ENCODE measurements at places on chromosomes 5 and 9.

- peak; percentile 61 for DNase-seq
These were observed 125.1 kb upstream of the KLF9 start for GRCh38 chr9:70539526-70539925.

- no peak for DNase-seq
These were observed 243.9 kb downstream of the TLE1 start for GRCh38 chr9:81445331-81445921.

DNA sequence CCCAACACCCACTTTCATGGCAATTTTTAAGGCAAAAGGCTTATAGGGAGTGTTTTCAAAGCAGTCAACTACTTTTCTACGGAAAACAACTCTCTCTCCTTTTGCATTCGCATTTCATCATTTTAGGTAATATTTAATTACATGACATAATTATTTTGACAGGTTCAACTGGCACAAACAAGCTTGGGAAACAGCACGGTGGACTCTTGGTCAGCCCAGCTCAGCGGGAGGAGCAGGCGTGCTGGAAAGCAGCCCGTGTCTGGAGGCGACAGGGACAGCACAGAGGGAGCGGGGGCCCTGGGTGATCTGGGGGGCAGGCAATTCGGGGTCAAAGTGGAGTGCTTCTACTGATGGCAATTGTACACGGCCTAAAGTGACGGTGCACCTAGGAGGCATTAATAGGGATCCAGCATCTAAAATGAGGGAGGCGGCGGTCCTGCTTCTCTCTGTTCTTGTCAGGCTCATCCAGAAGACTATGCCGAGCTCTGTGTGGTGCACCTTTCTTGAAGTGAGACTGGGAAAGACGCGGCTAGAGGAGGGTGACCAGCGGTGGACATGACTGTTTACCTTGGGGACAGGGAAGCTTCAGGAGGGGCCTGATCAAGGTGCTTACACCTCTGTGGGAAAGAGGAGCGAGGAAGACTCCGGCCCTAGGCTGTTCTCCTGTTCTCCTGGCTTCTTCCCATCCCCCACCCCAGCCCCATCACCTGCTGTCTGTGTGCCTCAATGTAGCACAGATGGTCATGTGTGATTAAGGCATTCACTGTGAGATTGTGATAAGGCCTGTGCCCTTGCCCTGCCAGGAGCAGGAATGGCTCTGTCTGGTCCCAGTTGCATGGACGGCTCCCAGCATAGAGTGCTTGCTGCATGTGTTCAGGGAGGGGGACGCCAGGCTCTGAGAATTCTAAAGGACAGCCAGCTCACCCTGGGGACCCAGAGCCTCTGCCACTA lies 3.4 kb downstream of the MYMK start:
- no peak for DNase-seq

- DNase-seq, result no peak
These were observed 624 bp downstream of the FBXW11 start for GRCh38 chr5:172005708-172006320.

DNA sequence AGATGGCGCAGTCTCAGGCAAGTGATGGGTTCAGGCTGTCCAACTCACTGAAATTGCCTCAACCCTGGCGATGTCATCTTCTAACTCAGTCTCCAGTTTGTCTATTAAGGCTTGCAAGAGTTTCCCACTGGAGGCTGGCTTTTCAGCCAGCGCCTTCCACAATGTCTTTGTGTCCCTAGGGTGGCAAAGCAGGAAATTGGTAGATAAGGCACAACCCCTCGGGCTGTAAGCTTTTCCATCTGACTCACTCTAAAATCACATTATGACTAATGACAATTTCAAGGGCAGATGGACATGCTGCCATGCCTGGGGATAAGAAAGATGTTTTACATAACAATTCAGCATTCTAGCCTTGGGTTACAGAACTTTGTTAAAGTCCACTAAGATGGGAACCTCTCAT lies 61.9 kb downstream of the MROH2B start:
- DNase-seq, result peak; percentile 32

DNA sequence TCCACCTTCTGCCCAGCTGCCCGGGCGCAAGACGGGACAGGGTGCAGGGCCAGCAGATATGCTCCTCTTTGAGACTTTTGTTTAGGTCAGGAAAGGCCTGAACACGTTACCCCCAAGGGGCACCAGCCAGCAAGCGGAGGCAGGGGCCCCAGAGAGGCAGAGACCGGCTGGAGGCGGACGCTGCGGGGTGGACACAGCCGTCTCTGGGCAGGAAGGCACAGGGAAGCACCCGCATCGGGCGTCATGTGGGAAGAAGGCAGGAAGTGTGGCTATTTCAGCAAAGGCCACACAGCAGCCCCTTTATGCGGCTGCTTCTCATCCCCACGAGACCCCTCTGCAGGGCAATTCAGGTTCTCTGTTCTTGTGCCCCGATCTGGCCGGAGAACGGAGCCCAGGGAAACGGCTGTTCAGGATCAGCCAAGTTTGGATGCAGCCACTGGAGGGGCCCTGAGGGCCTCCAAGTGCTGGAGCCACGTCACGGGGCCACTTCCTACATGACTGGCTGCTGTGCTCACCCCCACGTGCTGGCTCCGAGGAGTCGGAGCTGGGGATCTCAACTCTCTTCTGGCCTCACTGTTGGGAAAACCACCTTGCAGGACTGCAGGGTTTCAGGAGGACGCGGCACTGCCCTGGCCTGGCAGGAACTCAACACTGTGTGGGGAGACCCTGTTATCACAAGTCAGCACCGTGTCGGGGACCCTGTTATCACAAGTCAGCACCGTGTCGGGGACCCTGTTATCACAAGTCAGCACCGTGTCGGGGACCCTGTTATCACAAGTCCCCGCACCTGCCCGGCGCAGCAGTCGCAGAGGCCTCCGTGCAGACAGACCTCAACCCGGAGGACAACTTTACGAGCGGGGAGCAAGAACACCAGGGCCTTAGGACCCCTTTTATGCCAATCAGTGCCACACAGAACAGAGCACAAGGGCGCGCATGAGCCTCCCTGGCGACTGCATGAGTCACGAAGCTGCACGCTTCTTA lies 44.4 kb downstream of the SLC12A7 start:
- DNase-seq, result no peak

GRCh38 chr5:74248576-74248975 lies 392.0 kb downstream of the ENC1 start:
- no peak for DNase-seq

All from IMR-90 (cell line).